ENCODE measurements at places on chromosomes 12 and 14.
A peak's percentile ranks its signal among the peaks of the same experiment; 100 is the strongest.

DNA sequence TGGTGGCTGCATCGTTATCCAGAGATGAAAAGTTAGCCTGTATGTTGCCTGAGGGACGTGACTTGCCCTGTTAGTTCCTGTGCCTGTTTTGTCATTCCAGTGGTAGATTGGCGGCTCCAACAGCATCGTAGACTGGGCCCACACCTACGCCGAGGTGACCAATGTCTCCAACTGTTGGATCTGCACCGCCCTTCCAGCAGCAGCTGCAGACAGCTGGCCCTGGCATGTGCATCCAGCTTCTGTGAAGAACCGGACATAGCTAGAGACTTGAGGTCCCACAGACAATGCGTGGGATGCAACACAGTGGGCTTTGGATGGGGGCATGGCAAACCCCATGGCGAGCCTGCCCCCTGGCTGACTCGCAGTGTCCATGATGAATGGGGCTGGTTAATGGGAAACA is 93.0 kb upstream of the TMPO start:
- H3K36me3 ChIP-seq = peaks cover 10% of the 10 kb centered on the region

DNA sequence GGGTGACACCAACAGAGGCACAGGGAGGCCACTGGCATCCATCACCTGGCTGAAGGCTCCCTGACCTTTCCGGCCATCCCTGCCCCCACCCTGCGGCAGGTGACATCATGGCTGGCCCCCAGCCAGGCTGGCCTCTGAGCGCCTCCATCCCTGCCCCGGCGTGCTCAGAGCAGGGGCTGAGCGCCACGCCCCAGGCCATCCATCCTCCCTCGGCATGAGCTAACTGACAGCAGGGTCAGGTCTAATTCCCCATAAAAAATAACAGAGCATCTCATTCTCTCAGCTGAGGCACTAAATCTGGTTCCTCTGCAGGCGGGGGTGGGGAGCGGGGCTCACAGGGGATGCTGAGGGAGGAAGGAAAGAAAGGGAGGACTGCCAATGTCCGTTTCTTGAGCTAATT is 50.7 kb downstream of the PRIMA1 start:
- no peak for DNase-seq
- no peak overlapping the region for H3K27ac ChIP-seq
- H3K27me3 ChIP-seq = peaks cover 90% of the 10 kb centered on the region
- peaks cover 3% of the 10 kb centered on the region for H3K36me3 ChIP-seq

DNA sequence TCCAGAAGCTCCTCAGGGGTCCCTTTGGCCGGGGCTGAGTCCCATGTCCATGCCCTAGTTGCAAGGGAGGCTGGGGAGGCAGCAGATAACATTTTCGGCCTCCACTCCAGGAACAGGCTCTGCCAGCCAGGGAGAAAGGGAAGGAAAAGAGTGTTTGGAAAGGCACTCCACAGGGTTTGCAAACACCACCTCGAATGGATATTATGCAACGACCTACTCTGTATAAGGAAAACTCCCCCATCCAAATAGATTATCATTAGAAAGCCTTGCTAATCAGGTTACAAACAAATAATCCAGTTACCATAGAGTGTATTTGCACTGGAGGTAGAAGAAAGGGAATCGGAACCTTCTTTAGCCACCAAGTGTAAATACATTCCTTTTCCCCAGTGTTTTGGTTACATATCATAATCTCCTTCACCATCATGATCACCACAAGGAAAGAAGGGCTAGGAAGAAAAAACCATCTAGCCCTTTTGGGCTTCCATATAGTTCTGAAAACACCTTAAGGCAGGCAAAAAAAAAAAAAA is 40.4 kb downstream of the TMCC3 start:
- peaks cover 17% of the 10 kb centered on the region for H3K27me3 ChIP-seq
- no peak for DNase-seq
- no peaks in the 10 kb centered on the region for H3K36me3 ChIP-seq
- no peak overlapping the region for H3K4me3 ChIP-seq
- H3K27ac ChIP-seq = no peak overlapping the region

DNA sequence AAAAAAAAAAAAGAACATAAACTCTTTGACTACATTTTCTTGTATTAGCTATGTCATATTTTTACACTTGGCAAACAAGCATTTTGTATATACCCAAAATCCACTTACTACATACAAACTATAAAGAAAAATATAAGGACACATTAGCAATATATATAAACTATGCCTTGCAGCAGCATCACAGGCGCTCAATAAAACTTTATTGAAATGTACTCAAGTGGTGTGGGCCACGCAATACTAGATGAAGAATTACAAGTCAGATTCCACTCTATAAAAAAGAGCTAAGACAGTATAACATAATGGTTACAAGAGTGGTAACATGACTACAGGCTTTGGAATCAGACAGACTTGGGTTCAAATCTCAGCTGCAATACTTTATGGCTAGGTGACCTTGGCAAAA is 3.1 kb upstream of the AP4S1 start:
- H3K4me1 ChIP-seq = peaks cover 8% of the 10 kb centered on the region
- H3K4me3 ChIP-seq = no peak overlapping the region
- H3K27me3 ChIP-seq = no peaks in the 10 kb centered on the region
- DNase-seq = no peak
- H3K36me3 ChIP-seq = peaks cover 41% of the 10 kb centered on the region

GRCh38 chr12:19759227-19759626 is 319.9 kb downstream of the AEBP2 start:
- H3K36me3 ChIP-seq = no peaks in the 10 kb centered on the region
- H3K4me1 ChIP-seq = peaks cover 42% of the 10 kb centered on the region
- no peak for DNase-seq
- H3K27me3 ChIP-seq = no peaks in the 10 kb centered on the region
- peak overlapping the region; percentile 32 for H3K27ac ChIP-seq
- H3K4me3 ChIP-seq = no peak overlapping the region

GRCh38 chr12:57803319-57803893 is 15.1 kb downstream of the AVIL start:
- no peak overlapping the region for H3K27ac ChIP-seq
- H3K27me3 ChIP-seq = no peaks in the 10 kb centered on the region
- no peak overlapping the region for H3K4me3 ChIP-seq
- peak; percentile 60 for DNase-seq

Data from Calu3 (cell line).